ENCODE measurements at places on chromosomes 7 and 10. TPM values are rescaled to one million over a fixed set of nuclear protein-coding genes. Genes with fewer than 3 reads are reported as not detected.
A peak's percentile ranks its signal among the peaks of the same experiment; 100 is the strongest.

GRCh38 chr10:75234683-75235374 is 928 bp downstream of the COMTD1 start:
- H3K4me3 ChIP-seq = peak overlapping the region; percentile 78
- H3K4me1 ChIP-seq = peaks cover 6% of the 10 kb centered on the region
- peaks cover 18% of the 10 kb centered on the region for H3K36me3 ChIP-seq
- H3K27ac ChIP-seq = no peak overlapping the region

- no peaks in the 10 kb centered on the region for H3K27me3 ChIP-seq
- no peaks in the 10 kb centered on the region for H3K36me3 ChIP-seq
- no peak overlapping the region for H3K4me3 ChIP-seq
- no peak overlapping the region for H3K27ac ChIP-seq
Measured at GRCh38 chr7:153443032-153443701, 609.0 kb upstream of the DPP6 start.

- no peak overlapping the region for H3K27ac ChIP-seq
- DNase-seq = no peak
- no peaks in the 10 kb centered on the region for H3K4me1 ChIP-seq
- no peak overlapping the region for H3K4me3 ChIP-seq
- no peaks in the 10 kb centered on the region for H3K27me3 ChIP-seq
Measured at GRCh38 chr10:14727465-14727864, 47.2 kb downstream of the FAM107B start.

GRCh38 chr10:100709146-100710082 is 36.0 kb upstream of the PAX2 start:
- H3K27me3 ChIP-seq = peaks cover 76% of the 10 kb centered on the region
- H3K4me1 ChIP-seq = peaks cover 6% of the 10 kb centered on the region
- H3K27ac ChIP-seq = no peak overlapping the region
- peak; percentile 19 for DNase-seq

MALRD1 gene
- 0.42 TPM for total RNA-seq
